GM23338 (cell line): ENCODE measurements at places on chromosomes 12 and 14. TPM values are rescaled to one million over a fixed set of nuclear protein-coding genes. Genes with fewer than 3 reads are reported as not detected.

- no peak for DNase-seq
Measured at GRCh38 chr12:105741786-105742566, 396.8 kb downstream of the NUAK1 start.

The SERPINA3 gene
- polyA plus RNA-seq: not detected in 2 replicates

The INTS13 gene
- 91.3 and 98.1 TPM in 2 replicates for polyA plus RNA-seq

DNA sequence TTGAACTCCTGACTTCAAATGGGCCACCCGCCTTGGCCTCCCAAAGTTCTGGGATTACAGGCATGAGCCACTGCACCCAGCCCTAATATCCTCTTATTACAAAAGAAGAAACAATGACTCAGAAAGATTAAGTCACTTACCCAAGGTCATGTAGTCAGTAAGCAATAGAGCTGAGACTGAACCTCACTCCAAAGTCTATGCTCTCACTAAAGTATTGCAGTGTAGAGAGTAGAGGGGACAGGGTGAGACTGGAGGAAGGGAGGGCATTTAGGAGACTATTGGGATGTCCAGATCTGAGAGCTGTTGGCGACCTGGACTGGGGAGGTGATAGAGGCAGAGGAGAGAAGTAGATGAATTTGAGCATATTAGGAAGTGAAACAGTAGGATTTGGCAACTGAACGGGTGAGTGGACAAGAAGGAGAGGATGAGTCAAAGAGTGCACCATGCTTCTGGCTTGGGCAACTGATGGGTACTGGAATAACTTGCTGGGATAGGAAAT lies 11.8 kb downstream of the P2RX7 start:
- no peak for DNase-seq

The SBNO1 gene
- polyA plus RNA-seq: 25.3 and 34.9 TPM in 2 replicates

DNA sequence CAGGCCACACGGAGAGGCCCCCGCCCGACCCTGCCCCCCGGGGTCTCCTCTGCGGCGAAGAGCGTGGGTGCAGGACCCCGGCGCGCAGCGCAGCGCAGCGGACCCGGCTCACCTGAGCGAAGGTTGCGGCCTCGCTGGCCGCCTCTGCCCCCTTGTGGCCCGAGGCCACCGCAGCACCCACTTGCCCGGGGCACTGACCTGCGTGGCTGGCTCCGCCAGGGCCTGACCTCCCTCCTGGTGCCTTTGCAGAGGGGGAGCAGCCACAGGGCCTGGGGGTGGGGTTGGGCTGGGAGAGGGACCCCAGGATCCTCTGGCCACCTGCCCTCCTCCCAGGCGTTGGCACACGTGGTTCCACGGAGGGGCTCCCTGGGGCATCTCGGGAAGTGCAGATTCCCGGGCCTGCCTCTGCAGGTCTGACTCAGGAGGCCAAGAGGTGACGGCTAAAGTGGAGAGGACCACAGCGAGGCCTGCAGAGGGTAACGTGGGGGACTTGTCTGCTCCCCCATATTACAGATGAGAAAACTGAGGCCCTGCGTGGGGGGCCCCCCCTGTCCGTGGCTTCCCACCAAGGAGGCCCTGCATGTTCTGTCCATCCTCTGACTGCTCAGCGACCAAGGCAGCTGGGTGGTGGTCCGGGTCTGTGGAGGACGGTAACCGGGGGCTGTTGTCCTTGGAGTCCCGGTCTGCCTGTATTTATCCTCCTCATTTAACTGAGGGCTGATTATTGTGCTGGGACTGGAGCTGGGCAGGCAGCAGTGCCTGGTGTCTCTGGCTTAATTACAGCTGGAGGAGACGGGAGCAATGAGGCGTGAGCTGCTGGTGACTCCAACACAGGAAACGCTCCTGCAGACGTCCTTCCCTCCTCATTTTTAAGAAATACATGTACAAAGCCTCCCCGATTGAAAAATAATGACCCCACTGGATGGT lies 67.9 kb upstream of the BEGAIN start:
- DNase-seq: peak; percentile 66

The PTGDR gene
- 0.06 TPM in 1 of 2 replicates, not detected in the other for polyA plus RNA-seq

- no peak for DNase-seq
Measured at GRCh38 chr14:90381011-90381786, 15.6 kb upstream of the CALM1 start.

GRCh38 chr12:115716551-115716950 lies 560.9 kb downstream of the MED13L start:
- no peak for DNase-seq

DNA sequence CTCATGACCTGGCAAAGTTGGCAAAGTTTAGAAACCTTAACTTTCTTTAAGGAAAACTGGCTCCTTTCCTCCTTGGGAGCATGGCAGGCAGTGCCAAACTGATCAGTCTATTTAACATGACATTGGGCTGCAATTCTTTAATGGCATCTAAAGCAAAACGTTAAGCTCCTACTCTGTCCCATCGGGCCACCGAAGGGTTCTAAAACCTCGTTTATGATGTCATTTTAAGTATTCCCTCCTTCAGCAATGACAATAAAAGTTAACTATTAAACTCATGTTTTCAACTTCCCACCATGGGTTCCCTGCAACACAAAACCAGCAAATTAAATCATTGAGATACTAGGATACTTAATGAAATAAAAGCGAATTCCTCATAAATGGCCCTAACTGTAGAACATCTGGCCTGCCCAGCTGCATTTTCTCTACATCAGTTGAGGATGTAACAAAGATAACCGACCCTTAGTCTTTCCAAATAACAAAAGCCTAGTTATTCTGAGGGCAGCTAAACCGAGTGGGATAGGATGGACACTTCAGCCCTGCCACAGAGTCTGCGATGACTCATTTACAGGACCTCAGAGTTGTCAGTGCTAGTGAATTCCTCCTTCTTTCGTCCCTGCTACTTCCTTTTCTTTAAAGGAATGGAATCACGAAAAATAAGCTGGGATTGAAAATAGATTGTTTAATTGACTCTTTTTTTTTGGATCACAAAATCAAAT lies 34.5 kb upstream of the RIC8B start:
- DNase-seq: no peak

DNA sequence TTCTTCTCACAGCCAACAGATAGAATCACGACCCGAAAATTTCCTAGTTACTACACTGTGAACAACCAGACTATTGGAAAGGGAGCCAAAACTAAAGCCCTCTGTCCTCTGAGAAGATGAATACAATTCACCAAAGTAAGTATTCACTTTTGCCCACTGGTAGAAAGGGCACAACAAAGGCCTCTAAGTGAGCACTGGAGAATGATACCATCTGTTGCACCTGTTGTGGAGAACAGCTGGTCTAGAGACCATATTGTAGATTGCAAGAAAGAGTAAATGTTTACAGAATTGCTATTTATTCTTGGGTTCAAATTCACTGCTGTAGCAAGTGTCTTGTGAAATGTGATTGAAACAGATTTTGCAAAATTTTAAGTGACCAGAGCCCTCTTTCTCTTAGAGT lies 46.9 kb upstream of the ANO6 start:
- no peak for DNase-seq

DNA sequence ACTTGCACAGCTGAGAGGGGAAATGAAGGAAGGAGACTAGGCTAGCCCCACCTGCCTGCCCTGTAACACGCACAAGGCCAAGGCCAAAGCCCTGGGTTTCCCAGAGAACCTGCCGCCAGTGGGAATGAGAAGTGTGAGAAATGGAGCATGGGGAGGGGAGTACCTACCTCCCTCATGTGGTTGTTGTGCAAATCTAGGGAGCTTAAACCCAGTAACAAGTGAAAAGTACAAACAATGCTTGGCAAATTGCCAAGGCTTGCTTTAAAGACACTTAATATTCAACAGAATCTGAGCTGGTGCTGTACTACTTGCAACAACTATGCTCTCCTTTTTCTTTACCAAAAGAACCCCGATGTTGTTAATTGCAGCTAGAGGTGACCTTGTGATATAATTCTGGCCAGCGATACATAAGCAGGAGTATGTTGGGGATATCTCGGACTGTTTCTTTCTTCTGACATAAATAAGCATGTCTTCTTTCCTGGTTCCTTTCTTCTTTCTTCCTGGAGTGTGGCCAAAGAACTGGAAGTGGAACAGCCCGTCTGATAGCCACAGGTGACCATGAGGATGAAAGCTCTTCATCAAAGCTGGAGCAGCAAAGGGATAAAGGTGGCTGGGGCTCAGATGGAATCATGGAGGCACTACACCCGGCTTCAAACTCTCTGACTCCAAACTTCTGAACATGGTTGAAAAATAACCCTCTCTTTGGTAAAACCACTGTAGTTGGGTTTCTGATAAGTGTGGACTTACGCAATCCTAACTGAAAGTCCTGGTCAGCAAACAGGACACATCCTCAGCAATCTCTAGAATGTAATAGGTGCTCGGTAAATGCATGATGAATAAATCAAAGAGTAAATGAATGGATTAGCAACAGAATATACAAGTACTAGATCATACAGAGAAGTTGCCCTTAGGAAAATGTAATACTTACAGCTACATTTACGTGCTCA lies 207.9 kb downstream of the NUAK1 start:
- DNase-seq: peak; percentile 15

The TAS2R10 gene
- polyA plus RNA-seq: 0.57 and 0.66 TPM in 2 replicates

The DPF3 gene
- 0.18 and 0.37 TPM in 2 replicates for polyA plus RNA-seq

DNA sequence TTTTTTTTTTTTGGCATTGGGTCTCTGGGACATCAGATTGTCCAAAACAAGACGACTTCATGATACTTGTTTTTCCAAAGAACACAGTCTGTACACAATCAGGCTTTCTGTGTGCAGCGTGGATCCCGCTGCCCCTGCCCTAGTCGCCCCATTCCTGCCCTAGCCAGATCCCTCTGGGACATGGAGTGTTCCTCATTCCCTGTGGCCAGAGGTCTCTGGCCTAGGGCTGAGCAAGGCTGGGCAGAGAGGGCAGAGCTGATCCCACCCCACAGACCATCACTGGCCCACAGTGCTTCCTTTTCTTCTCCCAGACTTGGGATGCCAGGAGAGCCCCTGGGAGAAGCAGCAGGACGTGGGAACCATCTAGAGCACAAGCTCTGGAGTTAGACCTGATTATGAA lies 20.9 kb upstream of the EIF2B2 start:
- DNase-seq: no peak

The ZC2HC1C gene
- polyA plus RNA-seq: 2.8 and 3.7 TPM in 2 replicates

- peak; percentile 90 for DNase-seq
Measured at GRCh38 chr12:153080-153746, 60.7 kb downstream of the SLC6A12 start.

DNA sequence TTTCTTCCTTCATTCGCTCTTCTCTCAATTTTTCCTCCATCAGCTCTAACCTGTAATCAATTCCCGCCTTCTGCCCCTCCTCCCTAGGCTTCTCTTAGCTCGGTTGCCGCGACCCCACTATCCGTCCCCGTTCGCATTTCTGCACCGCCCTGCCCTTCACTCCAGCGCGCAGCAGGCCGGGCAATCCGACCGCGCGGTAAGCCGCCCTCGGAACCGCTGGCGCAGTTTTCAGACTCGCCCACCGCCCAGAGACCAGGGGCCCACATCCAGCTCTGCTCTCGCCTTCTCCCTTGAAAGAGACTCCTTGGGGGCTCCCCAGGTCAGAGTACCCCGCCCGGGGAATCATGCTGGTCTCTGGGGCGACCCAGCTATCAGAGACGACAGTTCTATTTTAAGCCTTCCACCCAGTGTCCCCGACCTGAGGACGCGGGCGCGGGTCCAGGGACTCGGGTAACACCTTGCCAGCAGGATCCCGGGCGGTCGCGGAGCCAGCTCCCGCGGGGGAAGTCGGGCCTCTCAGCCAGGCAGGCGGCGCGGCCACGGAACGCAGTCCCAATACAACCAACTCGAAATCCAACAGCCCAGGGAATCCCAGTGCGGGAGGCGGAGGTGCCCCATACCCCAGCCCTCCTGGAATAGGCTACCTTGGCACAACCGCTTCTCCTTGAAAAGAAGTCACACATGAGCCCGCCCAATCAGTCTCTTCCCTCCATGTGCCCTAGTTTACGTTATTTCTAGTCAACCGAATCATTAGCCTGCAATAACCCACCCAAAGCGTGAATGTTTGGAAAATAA lies 5.7 kb upstream of the SLC38A4 start:
- peak; percentile 63 for DNase-seq

DNA sequence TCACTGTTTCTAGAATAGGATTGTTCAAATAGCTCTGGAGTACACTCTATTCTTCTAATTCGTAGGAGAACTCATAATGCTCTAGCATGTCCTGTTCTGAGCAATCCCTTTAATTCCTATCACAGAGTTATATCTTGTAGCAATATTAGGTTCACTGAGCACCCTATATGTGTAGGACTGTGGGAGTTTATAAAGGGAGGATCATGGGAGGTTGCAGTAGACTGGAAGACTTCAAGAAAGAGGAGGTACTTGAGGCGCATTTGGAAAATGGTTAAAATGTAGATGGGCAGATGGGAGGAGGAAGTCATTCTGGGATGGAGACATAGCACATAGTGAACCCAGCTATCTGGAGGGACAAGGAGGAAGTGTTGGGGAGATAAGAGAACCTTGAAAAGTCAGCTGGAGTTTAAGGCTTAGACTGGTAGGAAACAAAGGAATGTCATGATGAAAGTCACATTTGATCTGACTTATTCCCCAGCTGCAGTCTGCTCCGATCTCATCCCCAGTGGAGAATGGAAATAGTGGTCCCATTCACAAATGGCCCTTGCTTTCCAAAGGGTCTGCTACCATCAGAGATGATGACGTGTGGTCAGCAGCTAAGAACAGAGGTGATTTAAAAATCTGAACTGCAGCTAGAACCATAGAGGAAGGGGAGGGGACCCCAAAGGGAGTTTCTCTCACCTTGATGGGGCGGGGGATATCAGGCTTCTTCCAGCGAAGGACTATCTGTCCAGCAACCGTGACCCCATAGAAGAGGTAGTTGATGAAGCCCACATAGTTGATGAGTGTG lies 10.1 kb upstream of the CEBPE start:
- DNase-seq: no peak

DNA sequence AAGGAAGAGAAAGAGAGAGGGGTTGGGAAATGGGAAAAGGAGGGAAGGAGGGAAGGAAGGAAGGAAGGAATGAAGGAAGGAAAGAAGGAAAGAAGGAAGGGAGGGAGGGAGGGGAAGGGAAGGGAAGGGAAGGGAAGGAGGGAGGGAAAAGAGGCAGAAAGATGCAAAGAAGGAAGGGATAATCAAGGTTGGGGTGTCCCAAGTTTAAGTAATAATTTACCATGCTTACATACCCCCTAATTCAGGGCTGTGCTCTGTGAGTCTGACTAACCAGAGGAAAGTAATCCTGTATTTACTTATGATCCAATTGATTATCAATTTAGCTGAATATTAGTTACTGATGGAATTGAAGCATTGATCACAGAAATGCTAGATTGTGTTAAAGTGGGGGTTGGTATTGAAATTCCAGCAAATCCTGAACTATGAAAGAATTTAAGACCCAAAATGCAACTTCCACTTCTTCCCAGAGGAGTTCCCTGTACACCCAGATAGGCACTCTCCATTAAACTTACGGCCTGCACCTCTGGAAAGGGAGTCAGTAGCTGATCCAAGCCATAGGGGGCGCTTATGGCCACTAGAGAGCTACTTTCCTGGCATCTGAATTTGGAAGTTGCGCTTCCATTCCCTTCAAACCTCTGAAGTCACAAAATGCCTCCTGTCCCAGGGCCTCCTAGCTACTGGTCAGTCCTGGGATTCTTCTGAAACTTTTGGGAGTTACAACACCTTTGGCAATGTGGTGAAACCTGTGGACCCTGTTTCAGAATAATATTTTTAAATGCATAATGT lies 162.7 kb upstream of the PWP1 start:
- DNase-seq: peak; percentile 86
